ENCODE measurements at places on chromosomes 2 and 18.

- peak; percentile 100 for DNase-seq
Measured at GRCh38 chr18:33802955-33803354, 224.9 kb downstream of the ASXL3 start.

- DNase-seq = no peak
Measured at GRCh38 chr2:29114946-29115609, at the start of gene CLIP4. Gene CLIP4 (plus strand): TSS chr2:29115415. CDS start chr2:29121389, 5,974 bp downstream.

DNA sequence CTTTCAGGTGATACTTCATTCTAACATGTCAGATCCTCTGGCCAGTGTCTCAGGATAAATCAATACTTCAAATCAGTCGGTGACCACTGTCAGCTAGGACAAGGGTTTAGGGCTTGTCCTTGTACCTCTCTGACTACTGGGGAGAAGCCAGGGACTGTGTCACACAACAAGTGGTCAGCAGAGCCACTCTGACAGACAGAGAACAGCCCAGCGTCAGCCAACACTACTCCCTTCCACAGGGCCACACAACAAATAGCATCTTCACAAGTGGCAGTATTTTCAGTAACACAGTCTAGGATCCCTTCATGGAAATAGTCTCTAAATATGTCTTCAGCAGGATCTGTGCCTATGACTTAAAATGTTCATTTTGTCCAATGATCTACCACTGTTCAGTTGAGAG, 14.2 kb downstream of the FLACC1 start:
- DNase-seq = no peak

DNA sequence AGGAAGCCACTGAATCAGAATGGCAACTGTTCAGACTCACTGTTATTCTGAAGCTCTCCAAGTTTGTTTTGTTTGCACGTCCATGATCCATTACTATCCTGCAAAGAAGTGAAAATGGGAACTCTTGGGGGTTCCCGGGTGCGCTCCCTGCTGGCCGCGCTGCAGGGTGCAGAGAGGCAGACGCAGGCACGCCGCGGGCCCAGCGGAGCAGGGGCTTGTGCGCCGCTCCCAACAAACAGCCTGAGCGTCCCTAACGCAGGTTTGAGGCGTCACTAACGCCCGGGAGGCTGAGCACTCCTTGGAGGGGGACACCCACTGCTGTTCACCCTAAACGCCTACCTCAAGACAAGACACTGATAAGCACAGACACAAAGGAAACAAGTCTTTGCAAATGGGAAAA, 14.3 kb upstream of the PIEZO2 start:
- DNase-seq = no peak

DNA sequence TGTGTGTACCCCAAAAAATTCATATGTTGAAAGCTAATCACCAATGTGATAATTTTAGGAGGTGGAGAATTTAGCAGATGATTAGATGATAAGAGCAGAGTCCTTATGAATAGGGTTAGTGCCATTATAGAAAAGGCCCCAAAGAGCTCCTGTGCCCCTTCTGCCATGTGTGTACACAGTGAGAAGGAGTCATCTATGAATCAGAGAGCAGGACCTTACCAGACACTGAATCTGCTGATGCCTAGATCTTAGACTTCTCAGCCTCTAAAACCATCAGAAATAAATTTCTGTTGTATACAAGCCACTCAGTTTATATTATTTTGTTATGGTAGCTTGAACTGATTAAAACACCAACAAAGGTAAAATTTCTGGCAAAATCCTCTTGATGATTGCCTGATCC, 560.0 kb upstream of the CDH2 start:
- DNase-seq = no peak

GRCh38 chr2:98615481-98615880, 7.1 kb downstream of the UNC50 start:
- no peak for DNase-seq

Data from NCI-H1105 treated with DMSO at 0.1 percent for 48 hours (cell line).